ENCODE measurements at places on chromosomes 2 and 18.

- DNase-seq, result no peak
Measured at GRCh38 chr2:47403609-47404193, 745 bp downstream of the MSH2 start.

DNA sequence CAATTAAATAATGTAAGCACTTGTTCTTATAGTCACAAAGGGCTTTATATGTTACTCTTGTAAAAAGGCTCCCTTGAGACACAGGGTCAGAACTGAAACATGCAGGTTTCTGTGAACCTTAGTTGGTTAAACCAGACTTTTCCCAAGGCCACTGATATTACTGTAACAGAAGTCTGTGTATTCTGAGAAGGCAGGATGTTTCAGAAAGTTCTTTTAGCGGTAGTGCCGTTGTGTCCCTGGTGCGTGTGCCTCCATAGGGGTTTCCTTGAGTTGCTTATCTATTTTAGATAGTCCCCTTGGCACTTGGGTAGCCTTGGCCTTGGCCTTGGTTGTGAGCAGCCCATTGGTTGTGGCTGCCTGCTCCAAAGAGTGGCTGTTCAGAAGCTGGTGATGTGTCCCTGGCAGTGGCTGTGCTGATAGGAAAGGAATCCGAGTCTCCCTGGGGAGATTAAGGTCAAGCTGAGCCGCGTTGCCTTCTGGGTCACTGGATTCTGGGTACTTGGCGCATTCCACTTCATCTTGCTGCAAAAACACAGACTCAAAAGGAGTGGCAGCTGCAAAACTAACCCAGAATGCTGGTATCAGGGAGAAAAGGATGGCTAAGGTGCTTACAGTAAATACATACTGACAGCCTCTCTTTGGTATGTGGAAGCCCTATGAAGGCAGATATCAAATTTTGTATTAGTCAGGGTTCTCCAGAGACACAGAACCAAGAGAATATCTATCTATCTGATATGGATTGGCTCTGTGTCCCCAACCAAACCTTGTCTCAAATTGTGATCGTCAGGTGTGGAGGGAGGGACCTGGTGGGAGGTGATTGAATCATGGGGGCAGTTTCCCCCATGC is 69.7 kb downstream of the FHOD3 start:
- DNase-seq, result no peak

- DNase-seq, result no peak
Measured at GRCh38 chr2:158740127-158740526, 55.0 kb upstream of the DAPL1 start.

DNA sequence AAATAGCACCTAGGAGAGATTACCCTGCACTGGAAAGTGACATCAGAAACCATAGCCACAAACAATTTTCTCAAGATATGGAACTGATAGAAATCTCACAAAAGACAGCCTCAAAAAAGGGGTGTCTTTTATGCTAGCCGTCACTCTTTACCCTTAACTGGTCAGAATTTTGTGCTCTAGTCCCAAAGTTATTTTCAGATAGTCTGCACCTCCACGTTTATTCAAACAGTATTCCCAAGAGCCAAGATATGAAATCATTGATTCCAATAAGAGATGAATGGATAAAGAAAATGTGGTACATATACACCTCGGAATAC is 23.5 kb upstream of the PMAIP1 start:
- DNase-seq, result no peak

GRCh38 chr18:79384151-79384807 is 11.5 kb upstream of the NFATC1 start:
- no peak for DNase-seq

GRCh38 chr2:60508339-60508917 is 45.0 kb downstream of the BCL11A start:
- no peak for DNase-seq

Data from effector CD4-positive, alpha-beta T cell (primary cell).